CD4-positive, alpha-beta T cell treated with Interleukin-21 for 1 hour (primary cell): ENCODE measurements at places on chromosomes 2 and 18.

GRCh38 chr2:161703863-161704262 is 79.6 kb downstream of the SLC4A10 start:
- DNase-seq = no peak

- DNase-seq = no peak
These were observed 6.0 kb upstream of the MROH2A start for GRCh38 chr2:233772153-233772552.

DNA sequence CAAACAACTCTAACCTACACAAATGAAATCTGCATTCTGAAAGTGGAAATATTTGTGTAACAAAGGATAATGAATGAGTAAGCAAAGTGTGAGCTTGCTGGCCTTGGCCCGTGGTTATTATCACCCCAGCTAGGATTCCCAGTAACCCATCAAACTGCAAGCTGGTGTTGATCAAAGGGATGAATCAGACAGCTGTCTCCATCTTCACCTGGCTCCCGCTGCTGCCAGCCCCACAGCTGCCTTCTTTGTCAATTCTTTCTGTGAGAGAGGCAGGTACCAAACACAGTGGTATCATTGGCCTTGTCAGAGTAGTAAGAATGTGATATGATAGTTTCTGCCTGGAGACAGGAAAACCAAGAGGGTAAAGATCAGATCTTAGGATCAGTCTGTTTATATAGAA is 25.2 kb upstream of the RGPD4 start:
- no peak for DNase-seq

DNA sequence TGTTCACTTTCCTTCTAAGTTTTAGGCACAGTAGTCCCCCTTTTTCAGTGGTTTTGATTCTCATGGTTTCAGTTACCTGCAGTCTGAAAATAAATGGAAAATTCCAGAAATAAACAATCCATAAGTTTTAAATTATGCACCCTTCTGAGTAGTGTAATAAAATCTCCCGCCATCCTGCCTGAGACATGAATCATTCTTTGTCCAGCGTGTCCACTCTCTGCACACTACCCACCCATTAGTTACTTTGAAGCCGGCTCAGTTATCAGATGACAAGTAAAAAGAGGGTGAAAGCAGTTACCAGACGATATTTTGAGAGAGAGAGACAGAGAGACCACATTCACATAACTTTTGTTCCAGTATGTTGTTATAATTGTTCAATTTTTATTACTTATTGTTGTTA is 400.5 kb downstream of the TMX3 start:
- DNase-seq = no peak

GRCh38 chr2:216246766-216247165 is 125.5 kb downstream of the MARCHF4 start:
- no peak for DNase-seq

DNA sequence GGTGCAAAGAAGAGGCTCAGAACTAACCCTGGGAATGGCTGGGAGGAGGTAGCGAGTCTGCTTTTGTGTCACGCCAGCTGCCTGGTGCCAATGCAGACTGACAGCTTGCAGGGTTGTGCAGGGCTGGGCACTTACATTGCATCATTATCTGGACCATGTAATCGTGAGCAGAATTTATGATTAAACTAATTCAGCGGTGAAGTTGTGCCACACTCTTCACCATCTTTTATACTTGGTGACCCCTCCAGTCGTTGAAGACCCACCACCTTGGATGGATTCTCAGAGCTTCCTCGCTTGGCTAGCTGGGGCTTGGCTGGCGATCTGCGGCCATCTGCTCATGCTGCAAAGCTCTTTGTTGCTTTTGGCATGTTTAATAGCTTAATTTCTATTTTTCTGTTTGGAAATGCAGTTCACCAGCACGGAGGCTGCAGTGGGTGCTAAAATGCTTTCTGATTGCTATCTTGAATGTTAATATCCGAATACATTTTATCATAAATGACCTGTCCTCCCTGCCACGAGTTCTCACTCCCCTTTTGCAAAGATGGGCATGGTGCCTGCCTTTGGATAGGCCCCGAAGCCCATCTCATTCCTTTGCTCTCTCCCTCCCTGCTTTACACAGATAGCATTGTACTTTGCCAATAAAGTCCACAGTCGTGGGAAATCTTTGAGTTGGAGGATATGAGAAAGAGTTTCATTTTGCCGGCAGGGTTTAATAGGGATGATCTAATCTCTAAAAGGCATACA is 188.2 kb downstream of the PRKCE start:
- no peak for DNase-seq
